ENCODE measurements at places on chromosomes 5 and 9. TPM values are rescaled to one million over a fixed set of nuclear protein-coding genes. Genes with fewer than 3 reads are reported as not detected.

DNA sequence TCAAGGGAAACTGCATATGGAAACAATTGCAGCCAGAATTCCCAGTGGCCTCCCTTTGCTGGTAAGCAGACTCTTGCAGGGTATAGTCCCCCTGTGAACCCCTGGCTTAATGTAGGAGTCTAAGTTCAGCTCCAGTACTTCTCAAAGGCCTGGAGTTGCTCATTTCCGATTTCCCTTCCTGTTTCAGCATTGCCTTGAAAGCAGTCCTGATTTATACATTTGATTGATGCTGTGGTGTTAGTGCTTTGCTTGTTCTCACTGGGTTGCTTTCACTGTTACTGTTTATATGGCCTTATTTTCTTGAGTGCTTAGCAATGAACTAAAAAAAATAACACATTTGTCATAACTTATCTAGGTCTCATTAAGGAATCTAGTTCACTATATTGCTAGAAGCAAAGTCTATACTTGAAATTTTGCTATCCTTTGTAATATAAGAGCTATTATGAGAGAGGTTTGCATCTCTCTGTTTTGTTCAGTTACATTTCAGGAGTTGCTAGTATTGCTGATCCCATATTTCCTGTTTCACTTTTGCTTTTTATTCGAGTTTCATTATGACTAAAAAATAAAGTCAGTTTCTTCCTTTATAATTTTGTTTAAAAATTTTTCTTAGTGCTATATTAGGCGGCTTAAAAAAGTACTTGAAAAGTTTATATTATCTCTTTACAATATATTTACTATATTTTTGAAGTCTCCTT, 122.4 kb upstream of the NMUR2 start:
- H3K27me3 ChIP-seq: no peaks in the 10 kb centered on the region
- H3K36me3 ChIP-seq: no peaks in the 10 kb centered on the region
- H3K4me1 ChIP-seq: no peaks in the 10 kb centered on the region
- no peak for DNase-seq

GRCh38 chr5:18944771-18945170, 1043.2 kb downstream of the CDH18 start:
- DNase-seq: no peak
- no peaks in the 10 kb centered on the region for H3K27me3 ChIP-seq
- no peak overlapping the region for H3K27ac ChIP-seq
- no peak overlapping the region for H3K4me3 ChIP-seq

GRCh38 chr5:135375040-135375793, 23.8 kb downstream of the MACROH2A1 start:
- H3K27ac ChIP-seq: no peak overlapping the region
- no peaks in the 10 kb centered on the region for H3K27me3 ChIP-seq
- peaks cover 44% of the 10 kb centered on the region for H3K36me3 ChIP-seq
- H3K4me1 ChIP-seq: peaks cover 22% of the 10 kb centered on the region

DNA sequence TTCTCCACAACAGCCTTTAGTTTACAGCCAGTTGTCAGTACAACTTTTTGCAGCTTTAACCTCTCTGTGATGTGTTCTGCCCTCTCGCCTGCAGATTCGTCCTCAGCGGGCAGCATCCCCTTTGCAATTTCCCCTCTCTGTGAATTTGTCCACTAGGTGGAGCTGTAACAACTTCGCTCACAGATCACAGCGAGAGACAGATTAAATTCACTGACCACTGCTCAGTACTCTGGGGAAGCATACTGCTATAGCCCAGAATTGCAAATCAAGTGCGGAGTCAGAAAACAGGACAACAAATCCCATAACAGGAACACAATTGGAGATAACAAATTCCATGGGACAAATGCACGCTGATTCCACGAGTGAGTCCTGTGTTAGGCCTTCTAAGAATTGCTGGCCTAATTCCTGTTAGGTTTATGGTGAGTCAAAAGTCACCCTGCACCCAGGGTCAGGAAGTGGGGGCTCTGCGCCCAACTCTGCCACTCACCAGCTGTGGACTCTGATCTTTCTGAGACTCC, 2124.9 kb downstream of the MAT2B start:
- H3K36me3 ChIP-seq: no peaks in the 10 kb centered on the region
- DNase-seq: no peak
- no peaks in the 10 kb centered on the region for H3K27me3 ChIP-seq
- no peaks in the 10 kb centered on the region for H3K4me1 ChIP-seq

DNA sequence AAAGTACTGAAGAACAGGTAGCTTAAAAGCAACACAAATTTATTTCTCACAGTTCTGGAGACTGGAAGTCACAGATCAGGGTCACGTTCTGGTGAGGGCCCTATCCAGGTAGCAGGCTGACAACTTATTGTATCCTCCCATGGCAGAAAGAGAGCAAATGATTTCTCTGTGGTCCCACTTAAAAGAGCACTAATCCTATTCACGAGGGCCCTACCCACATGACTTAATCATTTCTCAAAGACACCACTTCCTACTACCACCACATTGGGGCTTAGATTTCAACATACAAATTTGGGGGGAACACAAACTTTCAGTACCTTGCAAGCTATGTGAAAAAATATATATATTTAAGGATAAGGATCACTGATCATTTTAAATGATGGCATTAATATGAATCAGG, 75.8 kb upstream of the PPP1R2B start:
- H3K27ac ChIP-seq: no peak overlapping the region
- DNase-seq: no peak
- H3K36me3 ChIP-seq: no peaks in the 10 kb centered on the region
- H3K27me3 ChIP-seq: no peaks in the 10 kb centered on the region
- H3K4me1 ChIP-seq: no peaks in the 10 kb centered on the region

GRCh38 chr5:139389701-139390638, at the start of gene MZB1:
MZB1 (minus strand) TSS chr5:139389913; CDS start chr5:139389856, 57 bp downstream.
- H3K4me3 ChIP-seq: no peak within 1 kb of the TSS
- H3K27ac ChIP-seq: no peak within 1 kb of the TSS
- H3K4me1 ChIP-seq: peaks cover 56% of the 10 kb centered on the region
- H3K36me3 ChIP-seq: no peaks in the 10 kb centered on the region
- DNase-seq: peak; percentile 69

- H3K27ac ChIP-seq: no peak overlapping the region
- H3K4me3 ChIP-seq: no peak overlapping the region
- H3K27me3 ChIP-seq: peaks cover 7% of the 10 kb centered on the region
- no peak for DNase-seq
- no peaks in the 10 kb centered on the region for H3K36me3 ChIP-seq
Observed at GRCh38 chr9:135023088-135023785, 64.2 kb upstream of the OLFM1 start.

GRCh38 chr5:88244686-88245085, 24.0 kb downstream of the TMEM161B start:
- no peak overlapping the region for H3K27ac ChIP-seq
- H3K36me3 ChIP-seq: no peaks in the 10 kb centered on the region
- no peaks in the 10 kb centered on the region for H3K27me3 ChIP-seq
- no peak overlapping the region for H3K4me3 ChIP-seq
- no peak for DNase-seq
- no peaks in the 10 kb centered on the region for H3K4me1 ChIP-seq

RECK gene
- 3.1 TPM for total RNA-seq

C8G gene
- not detected for total RNA-seq

All from suprapubic skin (tissue), 4 donors.